SIG-M5 (cell line): ENCODE measurements at places on chromosomes 1 and 21.

DNA sequence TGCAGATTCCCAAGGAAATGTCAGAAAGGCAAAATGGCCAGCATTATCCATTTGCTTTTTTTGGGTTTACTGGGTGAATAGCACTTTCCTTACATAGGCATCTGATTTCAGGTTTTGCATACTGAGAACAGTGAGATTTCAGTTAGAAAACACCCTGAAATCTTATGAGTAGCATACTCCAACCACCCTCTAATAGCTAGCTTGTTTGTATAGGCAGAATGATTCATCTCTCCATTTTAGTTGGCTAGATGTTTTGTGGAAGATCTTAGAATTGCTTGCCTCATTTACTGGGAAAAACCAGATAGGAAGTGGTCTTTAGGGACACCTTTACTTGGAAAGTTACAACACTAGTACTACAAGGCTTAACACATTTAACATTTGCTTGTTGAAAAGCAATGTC, 10.4 kb downstream of the KYAT3 start:
- no peak for DNase-seq

DNA sequence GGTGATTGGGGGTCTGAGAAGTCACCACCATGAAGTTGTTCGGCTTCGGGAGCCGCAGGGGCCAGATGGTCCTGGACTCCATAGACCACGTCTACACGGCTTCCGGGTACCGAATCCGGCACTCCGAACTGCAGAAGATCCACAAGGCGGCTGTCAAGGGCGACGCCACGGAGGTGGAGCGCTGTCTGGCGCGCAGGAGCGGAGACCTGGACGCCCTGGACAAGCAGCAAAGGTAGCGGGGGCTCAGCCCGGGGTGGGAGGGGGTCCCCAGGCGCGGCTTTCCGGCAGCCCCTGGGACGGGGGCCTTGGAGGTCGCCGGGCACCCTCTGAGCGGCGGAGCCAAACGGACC, 146.5 kb downstream of the LIPI start:
- no peak for DNase-seq

DNA sequence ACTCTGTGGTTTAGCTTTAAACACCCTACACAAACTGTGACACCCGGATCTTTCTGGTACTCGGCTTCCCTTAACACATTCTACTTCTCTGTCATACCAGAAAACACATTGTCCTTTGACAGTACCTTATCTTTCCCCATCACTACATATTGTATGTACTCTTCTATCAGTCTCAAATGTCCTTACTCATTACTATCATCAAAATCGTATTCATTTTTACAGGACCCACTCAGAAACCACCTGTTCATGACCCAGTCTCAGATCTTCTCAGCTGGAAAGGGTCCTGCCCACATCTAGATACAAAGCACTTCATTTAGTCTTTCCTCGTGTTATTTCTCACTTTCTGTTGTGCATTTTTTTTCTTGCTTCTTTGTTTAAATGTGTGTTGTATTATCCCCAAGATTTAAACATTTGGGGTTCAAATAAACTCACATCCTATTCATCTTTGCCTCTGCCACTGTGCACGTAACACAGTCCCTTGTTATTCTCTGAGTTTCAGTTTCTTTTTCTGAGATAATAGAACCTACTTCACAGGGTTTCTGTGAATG, 27.7 kb downstream of the CD34 start:
- no peak for DNase-seq

DNA sequence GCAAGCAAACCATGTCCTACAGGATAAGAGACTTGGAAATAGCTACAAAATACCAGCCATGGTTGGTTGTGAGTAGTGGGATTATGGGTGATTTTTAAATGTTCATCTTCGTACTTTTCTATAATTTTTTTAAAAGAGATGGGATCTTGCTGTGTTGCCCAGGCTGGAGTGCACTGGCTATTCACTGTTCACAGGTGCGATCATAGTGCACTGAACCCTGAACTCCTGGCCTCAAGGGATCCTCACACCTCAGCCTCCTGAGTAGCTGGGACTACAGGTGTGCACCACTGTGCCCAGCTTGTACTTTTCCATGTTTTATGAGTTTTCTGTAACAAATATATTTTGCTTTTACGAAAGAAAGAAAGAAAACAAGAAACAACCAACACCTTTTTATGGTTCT, 224.2 kb downstream of the FOXD2 start:
- DNase-seq, result no peak

- no peak for DNase-seq
These were observed 97.6 kb downstream of the VAV3 start for GRCh38 chr1:107867422-107867821.

DNA sequence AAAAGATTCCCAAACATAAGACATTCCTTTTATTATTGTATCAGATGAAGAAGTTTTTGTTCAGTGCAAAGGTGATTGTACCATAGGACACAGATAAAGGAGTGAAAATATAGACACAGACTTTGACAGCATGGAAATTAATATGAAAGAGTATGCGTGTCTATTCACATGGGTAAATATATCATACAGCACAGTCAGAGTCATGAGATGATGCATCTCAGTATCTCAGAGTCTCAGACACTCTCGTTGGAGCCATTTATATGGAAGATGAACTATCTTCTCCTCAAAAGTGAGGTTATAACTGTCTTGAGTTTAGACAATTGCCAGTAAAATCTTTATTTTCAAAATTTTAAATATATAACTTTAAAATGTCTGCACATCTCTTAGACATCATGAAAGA, 158.4 kb upstream of the C8B start:
- no peak for DNase-seq

DNA sequence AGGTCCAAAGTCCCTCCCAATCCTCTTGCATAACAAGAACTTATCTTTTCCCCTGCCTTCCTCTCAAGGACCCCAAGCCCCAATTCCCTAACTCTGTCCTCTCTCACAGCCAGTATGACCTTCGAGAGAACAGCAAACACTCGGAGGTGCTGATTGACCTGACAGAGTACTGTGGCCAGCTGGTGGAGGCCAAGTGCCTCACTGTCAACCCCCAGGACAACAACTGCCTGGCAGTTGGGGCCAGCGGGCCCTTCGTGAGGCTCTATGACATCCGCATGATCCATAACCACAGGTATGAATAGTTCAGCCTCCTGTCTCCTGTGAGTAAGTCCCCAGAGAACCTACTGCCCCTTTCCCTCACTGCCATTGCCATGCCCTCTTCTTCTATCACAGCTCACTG, 29.9 kb upstream of the TMEM222 start:
- no peak for DNase-seq
